BJ (cell line): ENCODE measurements at places on chromosomes 16 and 17.

- DNase-seq: no peak
Measured at GRCh38 chr17:13212860-13213259, 195.0 kb upstream of the ELAC2 start.

- no peak for DNase-seq
Measured at GRCh38 chr17:3800362-3801271, at the start of gene ITGAE. ITGAE (minus strand) TSS chr17:3801188; CDS start chr17:3801144, 44 bp downstream.

GRCh38 chr16:1297018-1297696, 12.3 kb upstream of the UBE2I start:
- peak; percentile 34 for DNase-seq

- DNase-seq: no peak
Measured at GRCh38 chr16:82631701-82632685, 5.2 kb downstream of the CDH13 start.

GRCh38 chr16:65975049-65975708, 391.3 kb upstream of the CDH5 start:
- DNase-seq: no peak

- no peak for DNase-seq
Measured at GRCh38 chr16:57373117-57373947, 1.0 kb downstream of the CX3CL1 start.

DNA sequence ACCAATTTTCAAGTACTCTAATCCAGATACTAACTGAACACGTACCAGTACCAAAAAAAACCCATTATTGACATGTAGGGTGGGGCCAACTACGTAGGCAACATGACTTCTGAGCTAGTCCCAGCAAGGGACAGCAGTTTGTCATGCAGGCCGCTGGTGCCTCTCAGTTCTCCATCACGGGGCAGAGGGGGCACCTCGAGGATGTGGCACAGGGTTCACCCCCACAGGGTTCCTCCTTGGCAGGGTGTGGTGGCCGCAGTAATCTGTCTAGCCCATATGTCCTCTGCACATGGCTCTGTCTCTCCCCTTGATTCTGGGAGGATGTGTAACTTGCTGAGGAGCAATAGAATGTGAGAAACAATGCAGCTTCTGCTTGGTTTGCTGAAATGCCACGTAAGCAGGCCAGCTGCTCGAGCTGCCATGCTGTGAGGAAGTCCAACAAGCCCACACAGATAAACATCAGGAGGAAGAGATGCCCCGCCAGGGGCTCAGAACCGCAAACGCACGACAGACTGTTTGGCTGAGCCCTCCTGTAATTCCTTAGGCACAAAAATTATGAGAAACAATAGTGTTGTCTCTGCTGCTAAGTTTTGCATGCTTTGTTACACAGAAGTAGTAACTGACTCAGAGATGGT, 62.4 kb downstream of the NT5M start:
- no peak for DNase-seq

- peak; percentile 65 for DNase-seq
Measured at GRCh38 chr16:9072806-9073341, 18.6 kb upstream of the HAPSTR1 start.

DNA sequence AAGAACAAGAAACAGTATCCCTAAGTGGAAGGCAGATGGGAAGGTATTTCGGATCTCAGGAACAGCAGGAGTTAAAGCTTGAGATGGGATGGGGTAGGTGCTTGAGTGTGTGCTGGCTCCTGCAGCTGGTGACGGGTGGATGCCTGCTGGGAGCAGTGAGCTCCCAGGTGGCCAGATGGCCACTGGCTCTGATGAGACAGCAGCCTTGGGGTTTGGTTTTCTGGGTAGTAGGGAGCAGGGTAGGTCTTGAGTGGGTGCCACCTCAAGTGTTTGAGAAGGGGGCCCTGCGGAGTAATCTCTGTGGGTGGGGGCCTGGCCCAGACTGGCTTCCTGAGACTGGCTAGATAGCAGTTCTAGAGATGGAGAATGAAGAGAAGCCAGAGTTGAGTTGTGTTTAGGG, 10.3 kb downstream of the EPN2 start:
- DNase-seq: no peak

DNA sequence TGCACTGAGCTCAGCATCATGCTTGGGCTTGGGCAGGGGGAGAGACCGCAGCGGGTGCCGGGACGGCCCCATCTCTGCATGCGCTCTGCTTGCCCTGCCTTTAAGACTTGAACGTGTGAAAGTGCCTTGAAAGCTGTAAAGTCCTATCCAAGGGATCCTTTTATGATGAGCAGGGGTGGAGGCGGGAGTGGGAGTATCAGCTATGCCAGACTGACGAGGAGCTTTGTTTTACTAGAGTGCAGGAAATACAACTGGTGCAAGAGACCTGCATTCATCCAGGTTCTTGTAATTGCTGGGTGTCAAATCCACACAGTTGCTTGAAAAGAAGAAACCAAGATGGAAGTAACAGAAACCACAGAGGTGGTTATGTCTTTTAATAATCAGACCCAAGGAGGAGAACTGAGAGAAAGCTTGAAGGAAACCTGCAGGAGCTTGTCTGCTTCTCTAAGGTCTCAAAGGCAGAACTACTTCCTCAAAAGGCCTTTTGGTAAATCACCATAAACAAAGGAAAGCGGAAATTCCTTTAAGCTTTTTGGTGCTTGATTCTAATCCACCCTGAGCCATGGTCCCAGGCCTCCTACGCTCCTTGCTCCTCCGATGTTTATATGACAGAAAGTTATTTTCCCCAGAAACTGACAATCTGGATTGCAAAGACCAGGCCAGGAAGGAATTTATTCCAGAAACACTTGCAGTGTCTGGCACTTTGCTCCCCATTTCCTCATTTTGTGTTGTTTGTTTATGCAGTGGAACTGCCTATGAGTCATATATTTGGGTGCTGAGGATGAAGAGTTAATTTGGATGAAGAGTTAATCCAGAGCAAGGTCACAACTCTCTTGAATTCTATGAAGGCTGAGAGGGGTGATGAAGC, 51.3 kb upstream of the FBXO47 start:
- no peak for DNase-seq

DNA sequence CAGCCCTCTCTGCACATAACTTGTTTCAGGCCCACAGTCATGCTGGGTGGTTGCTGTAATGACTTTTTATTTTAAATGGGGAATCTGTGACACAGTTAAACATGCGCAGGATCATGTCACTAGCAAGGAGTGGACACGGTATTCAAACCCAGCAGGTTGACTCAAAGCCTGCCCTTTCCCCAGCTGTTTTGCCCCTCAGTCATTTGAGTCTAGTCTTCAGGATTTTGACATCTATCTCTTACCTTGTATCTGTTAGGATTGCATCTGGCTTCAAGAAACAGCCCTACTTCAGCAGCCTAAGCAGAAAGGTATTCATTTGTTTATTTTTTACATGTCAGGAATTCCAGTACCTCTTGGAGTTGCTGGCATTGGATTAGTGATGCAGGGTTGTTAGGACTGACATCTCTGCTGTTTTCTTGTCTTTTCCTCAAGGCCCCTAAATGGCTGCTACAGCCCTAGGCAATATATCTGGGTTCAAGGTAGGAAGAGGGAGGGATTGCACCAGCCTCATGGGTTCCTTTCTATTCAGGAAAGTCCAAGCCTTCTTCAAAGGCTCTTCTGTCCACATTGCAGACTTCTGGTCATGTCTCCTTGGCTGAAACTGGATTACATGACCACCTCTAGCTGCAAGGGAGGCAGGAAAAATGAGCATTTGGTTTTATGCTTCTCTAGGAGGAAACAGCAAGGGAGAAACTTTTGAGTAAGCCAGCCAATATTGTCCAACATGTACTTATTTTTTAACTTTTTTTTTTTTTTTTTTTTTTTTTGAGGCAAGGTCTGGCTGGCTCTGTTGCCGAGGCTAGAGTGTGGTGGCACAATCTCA, 22.8 kb downstream of the ABCC1 start:
- DNase-seq: no peak

DNA sequence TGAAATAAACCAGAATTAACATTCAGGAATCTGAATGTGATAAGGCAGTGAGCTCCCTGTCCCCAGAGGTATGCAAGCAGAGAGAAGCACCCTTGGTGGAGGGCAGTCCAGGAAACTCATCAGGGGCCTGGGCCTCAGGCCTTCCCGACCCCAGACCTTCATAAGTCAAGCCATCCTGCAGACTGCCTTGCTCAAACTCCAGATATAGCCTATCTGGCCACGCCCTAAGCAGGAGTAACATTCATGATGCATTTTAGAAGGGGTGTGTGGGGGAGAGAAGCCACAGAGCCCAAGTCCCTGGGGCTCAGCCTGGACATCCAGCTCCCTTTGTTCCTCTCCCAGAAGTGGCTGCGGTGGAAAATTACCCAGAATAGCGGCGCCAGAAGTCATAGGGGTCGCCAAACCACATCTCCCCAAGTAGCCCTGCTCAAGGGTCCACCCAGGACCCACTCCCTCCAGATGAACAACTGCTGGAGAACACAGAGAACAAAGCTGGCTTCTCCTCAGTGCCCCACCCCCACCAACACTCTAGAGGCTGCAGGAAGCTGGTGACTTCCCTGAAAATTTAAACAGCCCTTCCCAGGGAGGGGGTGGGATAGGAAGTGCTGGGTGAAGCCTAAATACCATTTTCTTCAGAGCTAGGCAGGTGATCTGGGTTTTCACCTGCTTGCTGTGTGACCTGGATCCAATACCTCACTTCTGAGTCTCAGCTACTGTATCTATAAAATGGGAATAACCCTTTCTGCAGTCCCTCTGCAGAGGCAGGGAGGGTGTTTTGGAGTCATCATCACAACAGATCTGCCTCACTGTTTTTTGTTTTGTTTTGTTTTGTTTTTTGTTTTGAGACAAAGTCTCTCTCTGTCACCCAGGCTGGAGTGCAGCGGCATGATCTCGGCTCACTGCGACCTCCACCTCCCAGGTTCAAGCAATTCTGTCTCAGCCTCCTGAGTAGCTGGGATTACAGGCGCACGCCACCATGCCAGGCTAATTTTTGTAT, 1.5 kb upstream of the SREBF1 start:
- DNase-seq: no peak

GRCh38 chr17:31391496-31391949, at the start of gene RAB11FIP4:
RAB11FIP4 (plus strand) TSS chr17:31391675; CDS start chr17:31391853, 178 bp downstream.
- no peak for DNase-seq

GRCh38 chr17:13288248-13288647, 270.4 kb upstream of the ELAC2 start:
- DNase-seq: no peak

- DNase-seq: no peak
Measured at GRCh38 chr16:68055395-68055794, 29.8 kb upstream of the NFATC3 start.

DNA sequence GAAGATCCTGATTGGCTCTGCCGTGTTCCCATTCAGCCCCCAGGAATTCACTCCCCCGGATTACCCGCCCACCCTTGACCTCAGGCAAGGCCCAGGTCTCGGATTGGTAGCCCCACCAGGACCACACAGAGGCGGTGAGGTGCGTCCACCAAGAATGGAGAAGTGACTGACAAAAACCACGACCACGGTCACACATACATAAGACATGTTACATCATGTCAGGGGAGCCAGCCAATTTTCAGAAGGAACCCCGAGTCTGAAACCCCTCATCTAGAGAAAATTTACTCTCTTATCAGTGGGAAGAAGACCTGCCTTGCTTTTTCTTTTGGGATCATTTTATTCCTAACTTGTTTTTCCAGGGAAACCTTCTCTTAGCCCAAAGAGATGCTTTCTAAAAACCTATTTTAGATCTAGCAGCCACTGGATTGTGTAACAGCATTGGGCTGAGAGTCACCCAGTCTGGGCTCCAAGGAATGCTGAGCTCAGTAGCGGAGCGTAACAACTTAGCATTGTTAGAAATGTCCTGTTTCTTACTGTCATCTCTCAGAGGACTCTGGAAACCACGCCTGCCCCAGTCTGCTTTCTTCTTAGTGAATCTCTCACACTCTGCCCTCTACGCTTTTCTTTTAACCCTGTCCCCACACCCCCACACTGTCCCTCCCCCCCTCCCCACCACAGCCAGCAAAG, 164.1 kb downstream of the CMIP start:
- DNase-seq: no peak

DNA sequence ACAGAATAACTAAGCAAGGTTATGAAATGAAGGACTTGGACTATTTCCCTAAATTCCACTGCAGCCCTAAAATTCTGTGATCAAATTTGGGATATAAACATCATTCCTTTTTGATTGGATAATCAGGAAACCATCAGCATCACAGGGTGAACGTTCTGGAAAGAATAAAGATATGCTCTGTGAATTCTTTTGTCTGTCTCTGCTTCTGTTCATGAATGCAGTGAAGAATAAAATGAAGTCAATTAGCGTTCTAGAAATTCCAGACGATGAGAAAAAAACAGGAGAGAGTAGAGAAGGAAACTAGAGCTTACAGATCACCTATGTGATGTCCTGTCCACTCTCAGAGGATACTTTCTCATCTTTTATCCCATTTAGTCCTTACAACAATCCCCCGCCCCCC, 295.1 kb upstream of the SOX9 start:
- no peak for DNase-seq

- no peak for DNase-seq
Measured at GRCh38 chr16:56373003-56373402, 52.3 kb downstream of the AMFR start.

- DNase-seq: no peak
Measured at GRCh38 chr17:8021565-8022359, 17.1 kb upstream of the ALOX15B start.

- no peak for DNase-seq
Measured at GRCh38 chr17:8900626-8901585, 33.4 kb upstream of the PIK3R6 start.

- DNase-seq: no peak
Measured at GRCh38 chr17:78341559-78342448, 18.1 kb downstream of the SOCS3 start.

DNA sequence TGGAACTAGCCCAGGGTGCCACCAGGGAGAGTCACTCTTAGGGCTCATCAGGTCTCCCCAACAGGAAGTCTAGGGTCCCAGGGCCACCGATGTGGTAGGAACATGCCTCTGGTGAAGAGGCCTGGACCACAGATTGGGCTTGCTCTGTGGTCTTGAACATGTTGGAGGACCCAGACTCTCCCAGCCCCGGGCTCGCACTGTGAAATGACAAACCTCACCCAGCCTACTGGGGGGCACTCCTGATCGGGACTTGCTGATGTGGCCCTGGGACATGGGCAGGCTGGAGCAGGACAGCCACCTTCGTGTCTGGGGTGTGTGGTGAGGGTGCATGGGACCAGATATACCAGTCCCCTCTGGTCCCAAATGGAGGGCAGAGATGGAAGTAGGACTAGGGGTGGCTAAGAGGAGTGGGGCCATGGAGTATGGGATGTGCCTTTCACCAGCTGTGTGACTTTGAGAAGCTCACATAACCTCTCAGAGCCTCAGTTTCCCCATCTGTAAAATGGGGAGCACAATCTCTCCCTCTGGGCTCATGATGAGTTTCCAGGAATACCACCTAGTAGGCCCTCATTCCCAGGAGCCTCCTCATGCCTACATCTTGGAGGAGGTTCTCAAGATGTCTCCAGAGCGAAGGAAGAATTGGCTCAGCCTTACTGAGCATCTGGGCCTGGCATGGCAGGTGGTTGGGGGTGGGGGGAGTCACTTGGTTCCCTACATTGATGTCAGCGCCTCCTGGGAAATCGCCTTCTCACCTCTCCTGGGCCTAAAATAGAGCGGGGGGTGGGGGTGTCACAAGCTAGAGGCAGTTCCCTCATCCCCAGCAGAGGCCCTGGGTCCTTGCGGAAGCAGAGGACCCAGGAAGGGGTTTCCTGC, 1.5 kb upstream of the ADAM11 start:
- no peak for DNase-seq

- peak; percentile 22 for DNase-seq
Measured at GRCh38 chr17:21252796-21253645, at the start of gene NATD1. NATD1 (minus strand) TSS chr17:21253410; CDS start chr17:21253264, 146 bp downstream.
